ENCODE measurements at places on chromosomes 6 and 20.

DNA sequence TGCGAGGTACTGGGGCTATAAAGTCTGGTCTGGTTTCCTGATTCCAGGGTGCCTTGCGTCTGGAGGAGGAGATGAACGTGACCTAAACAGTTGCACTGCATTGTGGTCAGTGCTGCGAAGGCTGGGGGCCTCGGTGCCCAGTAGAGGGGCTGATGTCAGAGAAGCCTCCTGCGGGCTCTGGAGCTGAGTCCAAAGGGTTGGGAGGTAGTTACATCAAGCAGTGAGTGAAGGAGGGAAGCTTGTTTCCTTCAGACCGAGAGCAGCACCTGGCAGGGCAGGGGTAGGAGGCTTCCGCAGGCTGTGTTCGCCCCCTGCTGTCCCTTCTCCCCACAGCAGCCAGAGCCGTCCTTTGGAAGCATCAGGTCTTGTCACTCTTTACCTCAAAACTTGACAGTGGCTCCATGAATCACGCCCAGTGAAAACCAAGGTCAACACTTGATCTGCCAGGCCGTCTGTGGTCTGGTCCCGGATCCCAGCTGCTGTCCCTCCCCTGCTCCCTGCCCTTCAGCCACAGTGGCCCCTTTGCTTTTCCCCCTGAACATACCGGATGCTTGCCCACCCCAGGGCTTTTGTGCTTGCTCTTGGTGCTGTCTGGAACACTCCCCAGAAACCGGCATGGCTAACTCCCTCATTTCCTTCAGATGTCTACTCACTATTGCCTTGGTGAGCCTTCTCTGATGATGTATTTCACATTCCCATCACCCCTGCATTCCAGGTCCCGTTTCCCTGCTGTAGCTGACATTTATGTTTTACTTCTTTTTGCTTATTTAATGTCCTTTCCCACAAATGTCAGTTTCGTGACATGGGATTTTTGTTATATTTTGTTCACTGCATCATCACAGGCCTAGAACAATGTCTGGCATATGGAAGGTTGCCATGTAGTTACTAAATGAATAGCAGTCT, 7.0 kb downstream of the DYNLRB1 start:
- DNase-seq, result no peak

GRCh38 chr6:117568831-117569410, 33.4 kb downstream of the GOPC start:
- DNase-seq, result no peak

- no peak for DNase-seq
These were observed 242.5 kb downstream of the ERMARD start for GRCh38 chr6:169993861-169994481.

DNA sequence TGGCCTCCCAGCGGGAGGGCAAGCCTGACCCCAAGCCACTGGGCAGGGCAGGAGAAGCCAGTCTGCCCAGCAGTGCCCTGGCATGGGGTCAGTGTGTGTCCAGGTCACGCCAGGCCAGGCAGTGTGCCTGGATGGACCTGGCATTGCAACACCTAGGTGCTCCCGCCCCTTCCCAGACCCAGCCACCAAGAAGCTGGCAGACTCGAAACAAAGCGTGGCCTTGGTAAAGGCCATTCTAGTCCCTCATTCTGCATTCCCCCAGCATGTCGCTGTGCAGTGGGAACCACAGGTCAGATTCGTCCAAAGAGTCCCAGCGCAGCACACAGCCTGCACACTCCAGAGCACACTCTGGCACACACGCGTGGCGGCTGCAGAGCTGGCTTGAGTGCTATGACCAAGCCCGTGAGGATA, 19.3 kb upstream of the APMAP start:
- no peak for DNase-seq

- DNase-seq, result no peak
These were observed 64.7 kb upstream of the APCDD1L start for GRCh38 chr20:58579819-58580473.

DNA sequence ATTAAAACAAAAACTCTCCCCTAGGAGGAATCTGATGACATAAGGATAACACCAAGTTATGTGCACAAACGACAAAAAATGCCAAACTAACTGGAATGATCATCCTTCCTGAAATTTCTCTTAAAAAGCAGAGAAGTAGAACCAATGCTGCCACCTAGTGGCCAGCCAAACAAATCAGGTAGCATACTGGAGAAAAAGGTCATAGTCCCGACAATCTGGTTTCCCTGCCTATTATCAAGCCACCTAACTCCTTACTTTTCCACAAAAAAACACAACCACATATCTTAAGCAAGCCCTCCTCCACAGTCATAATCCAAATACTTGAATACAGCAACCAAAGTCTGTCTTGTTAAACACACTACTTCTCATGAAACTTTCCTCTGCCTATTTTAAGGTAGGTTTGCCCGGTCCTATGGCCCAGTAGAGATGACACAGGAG, 5.3 kb downstream of the OARD1 start:
- DNase-seq, result peak; percentile 71

- no peak for DNase-seq
These were observed 368.9 kb upstream of the JARID2 start for GRCh38 chr6:14876778-14877613.

DNA sequence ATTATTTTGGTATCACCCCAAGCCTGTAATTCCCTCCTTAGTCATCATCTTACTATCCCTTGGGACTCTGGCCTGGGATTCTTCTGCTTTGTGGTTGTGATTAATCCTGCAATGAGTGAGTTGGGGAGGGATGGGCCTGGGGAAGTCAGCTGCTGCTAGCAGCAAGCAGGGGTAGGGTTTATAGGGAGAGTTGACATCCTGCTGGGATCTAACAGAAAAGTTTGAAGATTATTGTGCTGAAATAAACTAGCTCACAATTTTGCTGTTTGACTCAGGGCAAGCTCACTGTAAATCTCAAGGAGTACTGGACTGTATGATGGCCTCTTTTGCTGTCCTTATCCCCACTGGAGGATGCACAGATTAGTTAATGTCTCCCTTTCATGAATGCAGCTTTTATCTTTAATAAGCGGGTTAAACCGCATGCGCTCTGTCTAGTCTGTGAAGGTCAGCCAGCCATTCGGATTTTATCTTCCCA, 83.4 kb downstream of the JARID2 start:
- DNase-seq, result no peak

- no peak for DNase-seq
These were observed 17.0 kb downstream of the DEFB115 start for GRCh38 chr20:31274441-31274840.

DNA sequence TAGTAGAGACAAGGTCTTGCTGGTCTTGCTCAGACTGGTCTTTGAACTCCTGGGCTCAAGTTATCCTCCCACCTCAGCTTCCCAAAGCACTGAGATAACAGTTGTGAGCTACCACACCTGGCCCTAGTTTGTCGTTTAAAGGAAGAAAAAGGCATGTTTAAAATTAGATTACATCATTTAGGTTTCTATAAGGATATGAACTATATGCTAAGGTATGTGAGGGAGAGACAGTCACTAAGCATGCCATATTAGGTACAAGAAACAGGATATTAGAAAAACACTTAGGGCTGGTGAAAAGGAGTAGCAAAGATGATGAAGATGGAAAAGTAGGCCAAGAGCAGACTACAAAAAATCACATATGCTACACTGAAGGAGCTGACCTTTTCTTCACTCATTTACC, 106.4 kb downstream of the ASCC3 start:
- DNase-seq, result no peak

DNA sequence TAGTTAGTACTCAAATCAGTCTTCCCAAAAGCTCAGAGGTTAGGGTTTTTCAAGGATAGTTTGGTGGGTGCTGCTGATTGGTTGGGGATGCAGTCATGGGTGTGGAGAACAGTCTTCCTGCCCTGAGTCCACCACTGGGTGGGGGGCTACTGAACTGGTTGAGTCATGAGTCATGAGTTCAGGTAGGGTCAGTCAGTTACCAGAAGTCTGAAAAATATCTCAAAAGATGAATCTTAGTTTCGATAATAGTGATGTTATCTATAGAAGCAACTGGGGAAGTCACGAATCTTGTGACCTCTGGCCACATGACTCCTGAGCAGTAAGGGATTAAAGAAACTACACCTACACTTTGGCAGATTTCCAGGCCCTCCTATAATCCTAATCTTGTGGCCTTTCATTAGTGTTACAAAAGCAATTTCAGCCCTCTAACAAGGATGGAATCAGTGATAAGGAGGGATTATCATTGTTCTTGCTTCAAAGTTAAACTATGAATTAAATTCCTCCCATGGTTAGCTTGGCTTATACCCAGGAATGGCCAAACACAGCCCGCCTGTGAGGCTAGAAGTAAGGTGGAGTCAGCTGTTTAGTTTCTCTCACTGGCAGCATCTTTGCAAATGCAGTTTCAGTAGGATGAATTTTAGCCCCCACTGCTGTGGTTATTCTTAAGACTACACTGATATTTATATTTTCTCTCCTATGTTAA, 33.3 kb upstream of the NKAIN2 start:
- no peak for DNase-seq

- DNase-seq, result no peak
These were observed 27.3 kb downstream of the RIN2 start for GRCh38 chr20:19785173-19785982.

GRCh38 chr6:85464260-85464644, 14.4 kb downstream of the NT5E start:
- DNase-seq, result no peak

- no peak for DNase-seq
These were observed 73.4 kb downstream of the ZBTB2 start for GRCh38 chr6:151317995-151318365.

DNA sequence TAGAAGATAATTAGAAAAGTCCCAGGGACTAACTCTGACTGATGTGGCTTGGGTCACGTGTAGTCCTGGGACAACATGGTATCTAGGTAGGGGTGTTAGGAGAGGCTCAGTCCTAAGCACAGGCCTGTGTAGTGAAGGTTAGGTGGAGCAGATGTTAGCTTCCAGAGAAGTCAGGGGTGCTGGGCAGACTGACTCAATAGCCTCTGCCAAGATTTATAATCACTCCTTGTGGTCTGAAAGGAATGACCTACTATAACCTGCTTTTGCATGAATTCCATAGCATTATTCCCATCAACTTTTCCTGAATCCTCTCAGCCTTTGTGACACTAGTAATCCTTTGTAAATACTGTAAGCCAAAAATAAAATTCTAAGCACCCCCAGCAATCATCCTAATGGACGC, 10.2 kb upstream of the PEX7 start:
- no peak for DNase-seq

- DNase-seq, result no peak
These were observed 73.4 kb downstream of the SSR1 start for GRCh38 chr6:7239590-7239948.

GRCh38 chr20:37378785-37379598, 33.1 kb downstream of the SRC start:
- no peak for DNase-seq

DNA sequence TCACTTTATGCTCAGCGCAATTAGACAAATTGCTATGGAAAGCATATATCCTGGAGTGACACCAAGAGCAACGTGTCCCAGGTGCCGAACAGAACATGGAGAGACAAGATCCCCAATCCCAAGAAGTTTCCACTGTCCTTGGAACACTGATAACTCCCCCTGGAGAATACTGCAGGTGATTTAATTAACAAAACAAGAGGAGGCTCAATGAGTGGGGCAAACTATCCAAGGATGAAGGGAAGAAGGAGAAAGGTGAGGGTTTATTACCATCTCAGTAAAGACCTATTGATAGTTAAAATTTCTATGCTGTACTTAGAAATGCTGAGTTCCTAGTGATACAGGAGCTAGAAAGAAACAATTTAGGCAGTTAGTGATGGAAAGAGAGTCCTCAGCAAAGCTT, 35.7 kb downstream of the EDN1 start:
- no peak for DNase-seq

DNA sequence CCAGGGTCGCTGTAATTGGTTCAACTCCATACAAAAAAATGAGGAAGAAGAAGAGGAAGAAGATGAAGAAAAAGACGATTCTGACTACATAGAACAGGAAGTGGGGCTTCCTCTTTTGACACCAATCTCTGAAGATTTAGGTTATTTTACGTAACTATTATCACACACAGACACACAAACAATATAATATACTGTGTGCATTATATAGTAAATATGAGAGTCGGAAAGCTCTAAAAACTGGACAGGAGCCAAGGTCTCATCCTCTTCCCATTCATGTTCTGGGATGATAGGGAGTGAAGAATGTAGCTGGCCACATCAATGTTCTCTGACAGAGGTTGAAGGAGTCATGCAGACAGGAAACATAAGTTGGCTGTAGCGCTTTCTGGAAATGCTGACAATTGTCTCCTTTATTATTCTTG, 13.3 kb downstream of the RSPH4A start:
- DNase-seq, result no peak

GRCh38 chr6:158832026-158832425, 12.9 kb upstream of the EZR start:
- no peak for DNase-seq

- DNase-seq, result no peak
These were observed 89.8 kb downstream of the TOX2 start for GRCh38 chr20:44004306-44004915.

GRCh38 chr20:50286609-50287008, 96.0 kb downstream of the CEBPB start:
- DNase-seq, result peak; percentile 83

GRCh38 chr6:99416226-99416625, 8.9 kb downstream of the PNISR start:
- DNase-seq, result no peak

- no peak for DNase-seq
These were observed 40.6 kb downstream of the SH3BGRL2 start for GRCh38 chr6:79671600-79672266.

All from omental fat pad (tissue), 4 donors.